Omental fat pad (tissue), 4 donors: ENCODE measurements at places on chromosomes 16 and 17.

- DNase-seq = no peak
These were observed 832 bp downstream of the ETV4 start for GRCh38 chr17:43545383-43545632.

GRCh38 chr17:82358465-82359350, at the start of gene TEX19:
TSS of gene TEX19 (plus strand) at chr17:82359247. CDS start at chr17:82362151, 2,904 bp downstream.
- no peak for DNase-seq

- no peak for DNase-seq
These were observed 440.6 kb downstream of the HS3ST3B1 start for GRCh38 chr17:14741491-14741890.

DNA sequence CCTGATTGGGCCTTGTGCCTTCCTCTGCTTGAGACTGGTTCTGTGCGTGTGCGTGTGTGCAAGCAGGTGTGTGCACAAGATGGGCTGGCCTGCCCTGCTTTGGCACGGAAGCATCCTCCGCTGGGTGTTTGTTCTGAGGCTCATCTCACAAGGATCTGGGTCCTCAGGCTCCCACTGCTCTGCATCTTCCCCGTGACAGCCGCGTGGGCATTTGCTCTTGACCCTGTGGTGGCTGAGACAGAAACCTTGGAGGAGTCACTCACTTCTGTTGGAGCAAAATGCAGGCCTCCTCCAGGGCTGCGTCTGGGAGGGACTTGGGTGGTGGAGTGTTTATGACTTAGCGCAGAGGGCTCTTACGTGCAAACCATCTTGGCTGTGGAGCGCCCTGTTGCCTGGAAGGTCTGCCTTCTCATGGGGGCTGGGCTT, 119.2 kb downstream of the RPTOR start:
- no peak for DNase-seq

- DNase-seq = no peak
These were observed 46.9 kb downstream of the ZFHX3 start for GRCh38 chr16:73000907-73001521.

GRCh38 chr16:4272114-4272956, 488 bp downstream of the TFAP4 start:
- no peak for DNase-seq

GRCh38 chr16:59920054-59920453, 1185.9 kb upstream of the GOT2 start:
- no peak for DNase-seq

- no peak for DNase-seq
These were observed 382.3 kb downstream of the SLC39A11 start for GRCh38 chr17:72710202-72710601.

DNA sequence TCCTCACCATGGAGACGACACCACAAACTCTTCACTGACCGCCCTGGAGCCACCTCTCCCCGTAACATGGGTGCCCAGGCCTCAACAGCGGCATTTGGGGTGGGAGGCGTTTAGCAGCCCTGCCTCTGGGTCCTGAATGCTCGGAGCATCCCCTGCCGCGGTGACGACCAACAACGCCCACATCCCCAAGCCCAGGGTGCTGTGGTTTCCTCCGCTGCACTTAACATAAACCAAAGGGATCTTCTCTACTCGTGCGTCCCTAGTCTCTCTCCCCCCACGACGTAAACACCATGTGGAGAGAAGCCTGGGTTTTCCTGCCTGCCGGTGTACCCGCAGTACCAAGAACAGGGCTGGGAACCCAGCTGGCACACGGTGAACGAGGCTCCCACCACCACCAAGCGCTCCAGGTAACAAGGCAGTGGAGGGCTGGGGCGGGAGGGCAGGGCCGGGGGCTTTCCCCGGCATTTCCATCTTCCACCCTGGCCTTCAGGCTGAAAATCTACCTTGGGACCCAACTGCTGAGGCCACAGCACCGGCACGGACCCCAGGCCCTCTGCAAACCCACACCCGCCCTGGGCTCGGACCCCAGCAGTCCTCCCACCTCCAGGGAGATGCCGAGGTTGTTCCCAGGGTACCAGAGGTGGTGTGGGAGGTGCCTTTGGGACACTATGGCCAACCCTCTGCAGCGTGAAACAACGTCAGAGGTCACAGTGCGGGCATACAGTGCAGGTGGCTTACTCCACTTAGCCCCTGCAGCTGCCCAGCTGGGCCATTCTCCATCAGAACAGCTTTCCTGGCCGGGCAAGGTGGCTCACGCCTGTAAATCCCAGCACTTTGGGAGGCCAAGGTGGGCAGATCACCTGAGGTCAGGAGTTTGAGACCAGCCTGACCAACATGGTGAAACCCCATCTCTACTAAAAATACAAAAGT, 54.3 kb downstream of the TIMM22 start:
- no peak for DNase-seq

DNA sequence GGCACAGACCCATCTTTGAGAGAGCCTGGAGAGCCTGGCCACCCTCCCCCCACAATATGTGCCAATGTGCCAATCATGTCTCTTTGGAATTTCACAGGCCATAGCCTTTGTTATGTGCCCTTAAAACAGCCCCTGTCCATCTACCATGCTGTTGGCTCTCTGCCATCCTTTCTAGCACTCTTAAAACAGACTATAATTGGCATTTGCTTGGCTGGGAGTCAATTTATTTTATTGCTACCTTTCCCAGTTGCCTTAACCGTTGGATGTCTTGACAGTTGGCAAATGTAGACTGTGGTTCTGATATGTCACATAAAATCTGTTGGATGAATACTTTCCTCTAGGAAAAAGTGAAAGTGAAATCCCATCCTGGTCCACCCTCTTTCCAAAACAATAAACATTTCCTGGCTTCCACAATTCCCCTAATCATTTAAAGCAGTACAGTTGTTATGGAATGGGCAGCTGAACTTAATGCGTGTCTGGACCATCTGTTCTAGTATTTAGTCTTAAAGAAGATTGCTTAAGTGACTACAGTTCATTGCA, 394.0 kb downstream of the KCNJ2 start:
- DNase-seq = no peak
